ENCODE measurements at places on chromosomes 2 and 18. TPM values are rescaled to one million over a fixed set of nuclear protein-coding genes. Genes with fewer than 3 reads are reported as not detected.

The AGBL5 gene
- 67.2 TPM for total RNA-seq

- peaks cover 38% of the 10 kb centered on the region for H3K4me1 ChIP-seq
- H3K27ac ChIP-seq = peak overlapping the region; percentile 6
- no peaks in the 10 kb centered on the region for H3K27me3 ChIP-seq
- H3K36me3 ChIP-seq = no peaks in the 10 kb centered on the region
- DNase-seq = no peak
These were observed 69.7 kb upstream of the BOD1L2 start for GRCh38 chr18:57077005-57077765.

The NR4A2 gene
- total RNA-seq = 7.8 TPM

The ELAC1 gene
- 15.0 TPM for total RNA-seq

DNA sequence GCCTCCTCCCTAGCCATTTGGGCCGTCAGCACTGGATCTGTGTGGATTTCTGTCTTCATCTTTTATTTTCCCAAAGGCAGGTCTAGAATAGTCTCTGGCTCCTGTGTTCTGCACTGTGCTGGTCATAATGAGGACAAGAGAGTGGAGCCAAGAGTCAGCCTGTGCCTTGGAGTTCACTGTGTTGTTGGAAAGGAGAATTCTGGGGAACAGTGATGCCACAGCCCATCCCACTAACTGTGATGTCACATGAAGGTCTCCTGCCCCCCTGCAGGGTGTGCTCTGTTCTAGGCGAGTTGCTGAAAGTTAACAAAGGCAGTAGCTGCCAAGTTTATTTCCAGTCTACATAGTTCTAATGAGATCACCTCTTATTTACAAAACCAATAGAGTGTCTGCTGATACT lies 248.5 kb downstream of the TPGS2 start:
- peaks cover 16% of the 10 kb centered on the region for H3K36me3 ChIP-seq
- no peak overlapping the region for H3K4me3 ChIP-seq
- DNase-seq = no peak
- peaks cover 37% of the 10 kb centered on the region for H3K4me1 ChIP-seq
- no peaks in the 10 kb centered on the region for H3K27me3 ChIP-seq

DNA sequence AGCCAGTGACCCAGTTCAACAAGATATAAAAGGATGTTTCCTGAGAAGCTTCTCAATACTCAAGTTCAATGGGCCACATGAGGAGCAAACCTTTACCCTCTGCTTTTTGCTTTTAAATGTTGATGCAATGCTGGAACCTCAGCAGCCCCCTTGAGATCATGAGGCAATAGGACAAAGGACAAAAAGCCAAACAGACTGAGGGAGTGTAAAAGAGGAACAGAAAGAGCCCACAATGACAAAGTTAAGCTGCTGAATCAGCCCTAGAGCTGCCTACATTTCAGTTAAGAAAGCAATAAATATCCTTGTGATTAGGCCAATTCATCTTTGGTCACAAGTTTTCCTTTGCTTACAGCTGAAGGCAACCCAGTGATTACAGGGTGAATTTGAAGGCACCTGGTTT lies 76.9 kb downstream of the MRO start:
- H3K4me1 ChIP-seq = peaks cover 5% of the 10 kb centered on the region
- no peak overlapping the region for H3K4me3 ChIP-seq
- H3K36me3 ChIP-seq = no peaks in the 10 kb centered on the region
- H3K27ac ChIP-seq = no peak overlapping the region
- no peaks in the 10 kb centered on the region for H3K27me3 ChIP-seq
- no peak for DNase-seq
